Activated CD4-positive, alpha-beta T cell treated with anti-CD3 and anti-CD28 coated beads, Interleukin-2, amount 10 ng/mL, durations not matched to agents 24 days and 14 days (primary cell): ENCODE measurements at places on chromosomes 7 and 10. TPM values are rescaled to one million over a fixed set of nuclear protein-coding genes. Genes with fewer than 3 reads are reported as not detected.

OR2A5 gene
- total RNA-seq, result not detected in 2 replicates

NDUFB2 gene
- 183 and 192 TPM in 2 replicates for total RNA-seq

PDCD11 gene
- total RNA-seq, result 103 and 105 TPM in 2 replicates

SPDYE5 gene
- 0.14 TPM in 1 of 2 replicates, not detected in the other for total RNA-seq

ANKRD61 gene
- total RNA-seq, result 0.31 and 0.58 TPM in 2 replicates

GARIN1A gene
- 0.37 and 0.59 TPM in 2 replicates for total RNA-seq

AIFM2 gene
- total RNA-seq, result 8.0 and 8.5 TPM in 2 replicates

EGFR gene
- total RNA-seq, result not detected in 2 replicates

FAM3C gene
- 77.5 and 80.2 TPM in 2 replicates for total RNA-seq

GIMAP1 gene
- 4.9 and 6.0 TPM in 2 replicates for total RNA-seq

OR2A25 gene
- total RNA-seq, result not detected in 2 replicates

HKDC1 gene
- total RNA-seq, result 0.07 and 0.09 TPM in 2 replicates

KCNMA1 gene
- not detected in 2 replicates for total RNA-seq

SOSTDC1 gene
- not detected in 2 replicates for total RNA-seq

PKD1L1 gene
- 0.05 and 0.12 TPM in 2 replicates for total RNA-seq

TMEM184A gene
- not detected in 2 replicates for total RNA-seq

SLC16A9 gene
- 4.4 and 4.5 TPM in 2 replicates for total RNA-seq

KIF11 gene
- 39.0 and 39.9 TPM in 2 replicates for total RNA-seq

NPY4R gene
- total RNA-seq, result not detected in 2 replicates

MRM2 gene
- 47.2 and 47.9 TPM in 2 replicates for total RNA-seq

C7orf57 gene
- total RNA-seq, result 0.14 TPM in 2 replicates

AMPH gene
- total RNA-seq, result not detected in 2 replicates

GIMAP7 gene
- total RNA-seq, result 40.5 and 45.0 TPM in 2 replicates

AEBP1 gene
- 21.6 and 22.2 TPM in 2 replicates for total RNA-seq

KDM7A gene
- 21.8 and 25.9 TPM in 2 replicates for total RNA-seq

AKR1C3 gene
- total RNA-seq, result not detected in 2 replicates

GRID2IP gene
- 0.05 TPM in 1 of 2 replicates, not detected in the other for total RNA-seq

ARHGAP22 gene
- total RNA-seq, result not detected in 2 replicates

UCN3 gene
- not detected in 2 replicates for total RNA-seq

GIMAP6 gene
- 35.5 and 35.8 TPM in 2 replicates for total RNA-seq

ADAMTS14 gene
- total RNA-seq, result 0.33 and 0.52 TPM in 2 replicates

KIAA1549 gene
- 0.77 and 0.95 TPM in 2 replicates for total RNA-seq

AGAP4 gene
- total RNA-seq, result 20.8 and 21.0 TPM in 2 replicates

FKBP6 gene
- not detected in 2 replicates for total RNA-seq

STAMBPL1 gene
- 41.9 and 43.5 TPM in 2 replicates for total RNA-seq

TSPAN33 gene
- 5.4 and 6.2 TPM in 2 replicates for total RNA-seq

FBXL13 gene
- total RNA-seq, result 0.09 and 0.99 TPM in 2 replicates

LRCH4 gene
- total RNA-seq, result 86.0 and 89.2 TPM in 2 replicates

SEMA3E gene
- total RNA-seq, result not detected in 2 replicates

PIP gene
- total RNA-seq, result not detected in 2 replicates

PPP1R17 gene
- total RNA-seq, result not detected in 2 replicates

VAX1 gene
- not detected in 2 replicates for total RNA-seq

RAMP3 gene
- not detected in 2 replicates for total RNA-seq

CELF2 gene
- 95.5 and 98.4 TPM in 2 replicates for total RNA-seq

INA gene
- total RNA-seq, result 0.92 and 1.4 TPM in 2 replicates

ABCB1 gene
- total RNA-seq, result 1.4 and 2.2 TPM in 2 replicates

CPED1 gene
- not detected in 2 replicates for total RNA-seq

DENND2A gene
- not detected in 2 replicates for total RNA-seq

PTPRN2 gene
- 0.31 and 0.33 TPM in 2 replicates for total RNA-seq

GLCCI1 gene
- 10.1 and 10.9 TPM in 2 replicates for total RNA-seq

SUGCT gene
- total RNA-seq, result 0.91 and 1.0 TPM in 2 replicates

LIPM gene
- not detected in 2 replicates for total RNA-seq

KAZALD1 gene
- 0.78 and 0.79 TPM in 2 replicates for total RNA-seq
